Vagina (tissue), 2 donors: ENCODE measurements at places on chromosomes 7 and 10.

GRCh38 chr10:25639646-25640045, 294.4 kb upstream of the MYO3A start:
- H3K4me3 ChIP-seq = no peak overlapping the region
- H3K36me3 ChIP-seq = no peaks in the 10 kb centered on the region
- H3K27ac ChIP-seq = no peak overlapping the region
- no peak for DNase-seq

DNA sequence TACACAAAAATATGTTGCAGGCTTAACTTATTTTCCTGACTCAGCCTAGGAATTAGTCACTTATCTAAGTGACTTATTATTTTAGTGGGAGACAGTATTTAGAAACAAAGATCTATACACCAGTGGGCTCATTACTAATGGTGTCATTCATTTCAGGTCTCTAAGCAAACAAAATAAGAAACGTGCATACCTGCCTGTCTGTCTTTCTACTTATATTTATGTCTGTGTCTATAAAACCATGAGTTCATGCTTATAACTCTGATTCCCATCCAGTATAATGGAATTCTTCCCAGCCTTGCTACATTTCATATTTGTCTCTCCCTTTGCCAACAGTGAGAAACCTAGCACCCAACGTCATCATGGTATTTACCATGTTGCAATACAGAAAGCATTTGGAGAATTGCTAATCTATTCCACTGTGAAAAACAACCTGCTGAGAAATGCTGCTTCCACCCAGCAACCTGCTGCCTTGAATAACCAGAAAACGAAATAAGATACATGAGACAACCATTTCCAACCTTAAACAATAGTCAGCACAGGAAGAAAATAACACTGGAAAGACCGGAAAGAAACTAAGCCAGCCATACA, 501.0 kb downstream of the GLRX3 start:
- H3K27ac ChIP-seq = no peak overlapping the region
- no peaks in the 10 kb centered on the region for H3K36me3 ChIP-seq
- DNase-seq = no peak
- H3K4me3 ChIP-seq = no peak overlapping the region

- no peaks in the 10 kb centered on the region for H3K36me3 ChIP-seq
- H3K4me1 ChIP-seq = peaks cover 19% of the 10 kb centered on the region
- no peak for DNase-seq
These were observed 6.1 kb upstream of the MYOZ1 start for GRCh38 chr10:73647211-73647874.

DNA sequence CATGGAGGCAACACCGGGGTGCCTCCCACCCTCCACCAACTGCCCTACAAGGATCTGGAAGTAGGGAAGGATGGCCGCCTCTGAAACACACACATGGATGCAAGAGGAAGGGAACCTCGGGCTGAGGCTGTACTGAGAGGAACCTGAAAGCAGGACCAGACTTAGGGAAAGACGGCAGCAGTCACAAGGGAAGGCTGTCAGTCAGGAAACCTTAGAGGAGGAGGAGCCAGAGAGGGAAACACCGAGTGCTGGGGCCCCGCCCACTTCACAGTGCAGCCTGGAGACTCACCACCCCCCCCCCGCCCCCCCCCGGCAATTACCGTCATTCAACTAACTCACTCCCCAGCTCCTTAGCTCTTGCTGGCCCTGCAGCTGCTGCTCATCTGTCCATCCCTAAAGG, 2.5 kb downstream of the CYREN start:
- H3K36me3 ChIP-seq = no peaks in the 10 kb centered on the region
- H3K4me1 ChIP-seq = peaks cover 43% of the 10 kb centered on the region
- peak overlapping the region; percentile 98 for H3K27ac ChIP-seq
- DNase-seq = no peak
- no peak overlapping the region for H3K4me3 ChIP-seq
- H3K27me3 ChIP-seq = no peaks in the 10 kb centered on the region

DNA sequence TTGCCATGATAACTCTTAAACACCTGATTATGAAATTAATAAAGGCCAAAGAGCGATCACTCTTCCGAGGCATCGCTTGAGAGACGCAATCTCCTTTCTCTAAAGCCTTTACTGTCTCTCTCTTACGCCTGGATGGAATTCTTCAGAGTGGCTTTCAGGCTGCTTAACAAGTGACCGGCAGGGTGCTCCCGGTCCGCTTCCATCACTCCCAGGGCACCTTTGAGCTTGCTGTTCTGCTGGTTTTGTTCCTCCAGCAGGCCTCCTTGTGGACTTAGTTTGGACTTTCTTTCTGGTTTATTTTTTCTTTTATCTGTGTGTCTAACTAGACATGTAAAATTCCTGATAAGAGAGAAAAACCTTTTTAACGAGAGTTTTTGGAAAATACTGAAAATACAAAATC, 60.9 kb downstream of the MRPL32 start:
- DNase-seq = no peak
- no peaks in the 10 kb centered on the region for H3K27me3 ChIP-seq
- no peak overlapping the region for H3K27ac ChIP-seq
- H3K4me3 ChIP-seq = no peak overlapping the region
- no peaks in the 10 kb centered on the region for H3K36me3 ChIP-seq

DNA sequence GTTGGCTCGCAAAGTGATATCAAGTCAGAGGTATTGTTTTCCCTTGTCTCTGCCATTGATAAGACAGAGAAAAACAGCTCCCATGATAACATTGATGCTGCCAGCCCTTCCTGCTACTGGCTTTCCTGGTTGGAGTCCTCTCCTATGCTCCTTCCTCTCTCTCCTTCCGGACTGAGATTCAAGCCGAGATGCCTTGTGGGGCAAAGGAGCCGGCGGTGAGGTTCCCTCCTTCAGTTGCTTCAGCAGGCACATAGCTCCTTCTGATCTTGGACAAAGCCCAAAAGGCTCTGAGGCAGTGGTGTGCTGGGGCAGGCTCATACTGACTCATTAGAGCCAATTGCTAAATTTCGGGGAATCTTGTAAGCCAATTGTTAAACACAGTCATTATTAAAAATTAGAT, 8.8 kb upstream of the ZCCHC24 start:
- H3K27ac ChIP-seq = no peak overlapping the region
- no peaks in the 10 kb centered on the region for H3K36me3 ChIP-seq
- DNase-seq = peak; percentile 83
- no peaks in the 10 kb centered on the region for H3K4me1 ChIP-seq
- no peak overlapping the region for H3K4me3 ChIP-seq
- H3K27me3 ChIP-seq = no peaks in the 10 kb centered on the region

- H3K27me3 ChIP-seq = no peaks in the 10 kb centered on the region
- H3K27ac ChIP-seq = no peak overlapping the region
- no peak for DNase-seq
- no peak overlapping the region for H3K4me3 ChIP-seq
- no peaks in the 10 kb centered on the region for H3K36me3 ChIP-seq
These were observed 93.5 kb upstream of the LANCL2 start for GRCh38 chr7:55271661-55272060.

- no peak overlapping the region for H3K4me3 ChIP-seq
- no peaks in the 10 kb centered on the region for H3K27me3 ChIP-seq
- peak overlapping the region; percentile 26 for H3K27ac ChIP-seq
- DNase-seq = no peak
These were observed 70.4 kb downstream of the CUBN start for GRCh38 chr10:17059197-17059688.
